Right cardiac atrium (tissue), 5 donors: ENCODE measurements at places on chromosomes 5 and 9.

DNA sequence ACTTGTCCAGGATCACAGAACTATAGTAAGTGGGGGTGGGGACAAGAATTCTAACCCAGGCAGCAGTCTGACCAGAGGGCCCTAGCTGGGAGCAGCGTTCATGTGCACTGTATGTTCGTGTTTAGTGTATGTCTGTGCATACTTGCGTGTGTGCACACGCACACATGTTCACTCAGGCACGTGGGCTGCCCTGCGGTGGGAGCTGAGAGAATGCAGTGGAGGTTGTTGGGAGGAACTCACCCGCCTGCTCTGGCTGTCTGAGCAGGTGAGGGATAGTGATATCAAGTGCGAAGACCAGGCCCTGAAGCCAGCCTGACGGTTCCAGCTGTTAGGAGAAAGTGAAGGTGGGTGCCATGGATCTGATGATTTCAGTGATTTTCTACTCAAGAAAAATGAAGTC, 942 bp downstream of the DCANP1 start:
- peak; percentile 12 for DNase-seq

GRCh38 chr5:78691084-78691960, 42.8 kb upstream of the LHFPL2 start:
- DNase-seq = no peak

DNA sequence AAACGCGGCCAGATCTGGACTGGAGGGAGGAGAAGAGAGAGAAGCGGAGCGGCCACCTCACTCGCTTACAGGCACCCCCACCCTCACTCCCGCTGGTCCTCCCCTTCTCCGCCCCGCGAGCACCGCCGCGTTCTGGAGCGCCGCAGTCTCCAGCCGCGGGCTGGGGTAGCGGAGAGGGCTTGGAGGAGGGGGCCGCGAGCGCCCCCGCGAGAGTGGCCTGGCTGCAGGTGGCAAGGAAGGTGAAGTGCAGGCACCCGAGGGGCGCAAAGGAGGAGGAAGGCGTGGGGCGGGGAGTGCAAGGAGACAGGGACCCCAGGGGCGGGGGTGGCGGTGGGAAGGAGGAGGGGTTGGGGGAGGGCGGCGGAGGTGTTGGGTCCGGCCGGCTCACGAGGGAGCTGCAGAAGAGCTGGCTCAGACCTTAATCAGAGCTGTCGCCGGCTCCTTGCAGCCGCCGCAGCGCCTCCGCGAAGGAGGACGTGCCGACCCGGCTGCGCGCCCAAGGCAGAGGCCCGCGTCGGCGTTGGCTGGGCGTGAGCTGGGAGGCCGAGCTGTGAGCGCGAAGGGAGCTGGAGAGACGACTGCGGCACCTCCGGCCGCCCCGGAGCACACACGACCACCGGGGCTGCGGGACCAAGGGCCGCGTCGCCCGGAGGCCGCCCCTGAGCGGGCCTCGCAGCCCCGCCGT, at the start of gene DMRT3:
TSS of gene DMRT3 (plus strand) at position 398 of the 685 bp plus-strand sequence. CDS start 347 bp downstream, outside the sequence.
- no peak for DNase-seq

DNA sequence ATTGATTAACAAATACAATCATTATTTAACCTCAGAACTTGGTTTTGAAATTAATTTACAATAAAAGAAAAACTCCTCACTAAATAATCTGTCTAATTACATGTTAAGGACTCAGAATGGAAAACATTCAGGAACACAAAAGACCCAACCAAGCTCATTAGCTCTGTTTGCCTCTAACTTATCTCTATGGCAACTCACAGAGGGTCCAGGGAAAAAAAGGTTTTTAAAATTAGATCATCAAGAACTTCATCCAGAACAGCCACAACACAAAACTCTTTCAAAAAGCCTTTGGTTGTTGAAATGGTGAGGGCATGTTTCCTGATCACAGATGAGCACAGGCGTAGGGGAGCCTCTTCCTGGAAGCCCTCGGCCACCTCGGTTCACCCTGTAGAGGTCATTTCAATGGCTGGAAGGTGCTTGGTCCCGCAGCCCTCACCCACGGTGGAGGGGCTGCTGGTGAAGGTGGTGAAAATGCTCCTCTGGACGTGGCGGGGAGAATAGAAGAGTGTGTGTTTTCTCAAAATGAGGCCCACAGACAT, 17.2 kb upstream of the TCF7 start:
- DNase-seq = no peak

DNA sequence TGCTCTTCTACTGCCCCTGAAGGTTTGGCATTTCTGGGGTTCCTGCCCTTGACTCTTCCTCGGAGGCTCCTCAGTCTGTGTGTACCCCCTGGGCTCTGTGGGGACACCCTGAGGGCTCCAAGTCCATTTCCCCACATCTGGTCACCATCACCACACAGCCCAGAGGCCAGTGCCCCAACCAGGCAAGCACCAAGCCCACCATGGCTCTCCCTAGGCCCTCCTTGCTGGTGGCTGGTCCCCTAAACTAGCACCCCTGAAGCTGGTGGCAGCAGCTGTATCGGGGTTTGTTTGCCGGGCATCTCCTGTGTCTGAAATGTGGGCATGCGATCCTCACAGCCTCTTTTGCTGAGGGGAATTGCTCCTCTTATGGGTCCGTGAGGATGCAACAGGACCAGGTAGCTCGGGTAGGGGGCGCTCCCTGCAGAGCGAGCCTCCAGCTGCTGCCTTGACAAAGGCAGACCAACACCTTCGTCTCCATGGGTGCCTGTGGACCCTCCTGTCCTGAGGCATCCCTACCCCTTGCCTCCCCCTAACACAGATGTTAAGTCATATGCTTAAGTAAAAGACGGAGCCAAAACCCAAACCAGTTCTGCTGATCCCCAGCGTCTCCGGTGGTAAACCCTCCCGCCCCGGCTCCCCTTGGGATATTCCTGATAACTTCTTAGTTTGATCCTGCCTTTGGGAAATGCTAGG, 138.9 kb upstream of the IRX4 start:
- no peak for DNase-seq

DNA sequence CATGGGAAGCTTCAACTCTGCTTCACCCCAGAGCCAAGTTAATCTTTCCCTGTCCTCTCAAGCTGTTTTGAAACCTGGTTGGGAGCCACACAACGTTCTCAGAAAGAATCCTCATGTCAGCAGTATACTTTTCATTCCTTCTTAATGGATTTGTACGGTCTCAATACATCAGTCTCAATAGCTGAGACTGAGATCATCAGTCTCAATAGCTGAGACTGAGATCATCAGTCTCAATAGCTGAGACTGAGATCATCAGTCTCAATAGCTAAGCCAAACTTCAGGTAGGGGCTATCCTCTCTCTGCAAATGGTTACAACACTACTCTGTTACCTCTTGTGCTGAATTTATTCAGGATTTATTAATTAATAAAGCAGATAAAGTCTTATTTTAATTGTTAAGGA, 1317.4 kb upstream of the CDH9 start:
- DNase-seq = no peak

DNA sequence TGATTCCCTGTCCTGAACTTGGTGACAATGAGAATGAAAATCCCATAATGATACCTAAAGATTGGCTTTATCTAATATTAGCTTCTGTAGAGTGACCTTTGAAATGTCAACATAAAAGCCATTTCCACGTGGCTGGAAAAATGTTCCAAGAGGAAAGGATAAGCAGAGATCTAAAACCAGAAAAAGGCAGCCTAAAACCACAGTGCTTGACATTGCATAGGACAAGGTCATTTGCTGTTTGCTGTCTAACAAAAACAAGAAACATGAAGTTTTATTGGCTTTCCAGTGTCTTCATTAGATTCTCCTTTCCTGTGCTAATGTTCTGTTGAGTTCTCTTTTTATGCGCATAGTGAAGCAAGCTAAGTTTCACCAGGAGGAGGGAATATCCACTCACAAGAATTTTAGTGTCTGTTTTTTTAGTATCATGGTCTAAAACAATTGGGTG, 44.6 kb downstream of the CPEB4 start:
- DNase-seq = no peak

GRCh38 chr5:56264417-56265025, 31.4 kb upstream of the ANKRD55 start:
- no peak for DNase-seq

GRCh38 chr5:126651013-126651577, 50.3 kb downstream of the PHAX start:
- DNase-seq = no peak

DNA sequence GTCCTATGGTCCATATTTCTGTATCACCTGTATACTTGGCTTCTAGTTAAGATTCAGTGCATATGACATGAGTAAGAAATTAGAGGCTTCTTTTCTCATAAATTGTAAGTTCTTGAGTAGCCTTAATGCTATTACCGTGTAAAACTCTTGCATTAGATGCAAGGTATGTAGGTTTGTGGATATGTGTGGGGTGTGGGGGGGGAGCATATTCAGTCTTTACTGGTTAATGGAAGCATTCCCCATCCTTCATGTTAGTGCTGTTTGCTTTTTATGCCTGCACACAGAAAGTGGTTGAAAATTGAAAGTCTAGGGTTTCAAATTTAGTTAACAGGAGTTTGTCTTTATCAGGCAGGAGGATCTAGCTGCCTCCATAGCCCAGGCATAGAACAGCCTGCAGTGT, 16.1 kb downstream of the RAI14 start:
- no peak for DNase-seq

DNA sequence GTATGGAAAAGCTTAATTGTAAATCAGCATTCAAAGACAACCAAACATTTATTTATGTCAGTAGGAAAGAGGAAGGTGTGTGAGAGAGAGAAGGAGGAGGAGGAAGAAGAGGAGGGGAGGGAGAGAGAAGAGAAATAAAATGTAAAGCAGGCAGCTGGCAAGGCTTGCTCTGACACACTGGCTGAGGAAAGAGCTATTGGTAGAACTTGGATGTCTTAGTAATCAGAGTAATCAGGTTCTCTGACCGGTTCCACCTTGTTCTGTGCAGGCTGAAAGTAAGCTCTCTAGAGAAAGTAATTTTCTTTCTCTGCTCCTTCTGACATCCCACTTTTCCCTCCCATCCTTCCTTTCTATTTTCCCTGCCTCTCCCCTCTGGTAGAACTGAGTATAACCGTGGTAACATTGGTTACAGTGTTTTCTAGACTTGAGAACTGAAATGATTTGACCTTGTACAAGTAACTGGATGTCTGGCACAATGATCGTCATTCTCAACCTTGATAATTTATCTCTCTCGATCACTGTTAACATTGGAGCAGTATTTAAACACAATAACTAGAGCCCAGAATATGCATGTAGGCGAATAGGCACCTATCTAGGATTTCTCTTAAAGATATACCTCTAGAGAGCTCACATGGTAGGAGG, 33.3 kb downstream of the TLE4 start:
- DNase-seq = no peak

DNA sequence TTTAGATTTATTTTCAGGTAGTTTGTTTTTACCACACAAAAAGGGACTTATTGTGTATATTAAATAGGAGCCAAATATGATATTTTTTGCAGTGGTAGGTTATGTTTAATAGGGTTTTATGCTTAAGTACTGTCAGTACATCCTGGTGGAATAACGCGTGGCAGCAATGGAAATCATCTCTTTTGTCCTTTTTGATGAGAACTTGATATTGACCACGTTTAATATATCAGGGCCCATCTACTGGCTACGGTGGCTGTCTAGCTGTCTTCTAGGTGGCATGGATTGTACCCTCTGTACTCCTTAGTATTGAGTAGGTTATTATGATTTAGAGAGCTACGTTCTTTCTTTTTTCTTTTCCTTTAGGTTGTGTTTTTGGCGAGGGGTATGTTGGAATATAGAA, 2.6 kb downstream of the BASP1 start:
- no peak for DNase-seq

DNA sequence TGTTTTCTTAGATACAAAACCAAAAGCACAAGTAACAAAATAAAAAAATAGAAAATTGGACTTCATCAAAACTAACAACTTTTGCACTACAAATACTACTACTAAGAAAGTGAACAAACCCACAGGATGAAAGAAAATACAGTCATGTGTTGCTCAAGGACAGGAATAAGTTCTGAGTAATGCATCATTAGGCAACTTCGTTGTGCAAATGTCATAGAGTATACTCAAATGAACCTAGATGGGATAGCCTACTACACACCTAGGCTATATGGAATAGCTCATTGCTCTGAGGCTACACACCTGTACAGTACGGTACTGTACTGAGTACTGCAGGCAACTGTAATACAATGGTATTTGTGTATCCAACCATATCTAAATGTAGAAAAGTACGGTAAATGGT, 88.3 kb downstream of the RAPGEF1 start:
- no peak for DNase-seq

GRCh38 chr5:132065351-132065937, 5.0 kb downstream of the IL3 start:
- peak; percentile 35 for DNase-seq

DNA sequence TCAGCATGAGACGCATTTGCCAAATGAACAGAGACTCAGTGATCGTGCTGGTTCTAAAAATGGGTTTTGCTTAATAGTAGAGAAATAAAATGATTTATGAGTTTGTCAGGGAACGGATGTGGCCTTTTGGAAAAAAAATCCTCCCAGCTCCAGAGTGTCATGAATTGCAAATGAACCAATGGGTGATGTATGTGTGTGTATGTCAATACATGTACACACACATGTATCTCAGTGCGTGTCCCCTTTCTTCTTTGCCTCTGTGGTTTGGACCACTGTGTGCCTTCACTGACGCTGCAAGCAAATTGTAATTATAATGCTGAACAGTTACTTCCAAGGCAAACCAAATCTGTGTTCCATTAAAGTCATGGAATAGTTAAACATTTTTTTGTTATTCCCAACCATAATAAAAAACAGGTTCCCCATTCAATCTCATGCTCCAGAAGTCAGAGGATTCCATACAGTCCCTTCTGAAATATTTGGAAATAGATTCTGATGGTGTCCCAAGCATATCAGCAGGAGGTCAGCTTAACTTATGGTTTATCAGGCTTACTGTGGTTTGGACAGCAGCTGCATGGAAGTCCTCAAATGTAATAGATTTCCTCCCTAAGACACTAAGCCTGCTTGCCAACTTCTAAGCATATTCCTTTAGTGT, 630.5 kb downstream of the ACTL7B start:
- DNase-seq = no peak

DNA sequence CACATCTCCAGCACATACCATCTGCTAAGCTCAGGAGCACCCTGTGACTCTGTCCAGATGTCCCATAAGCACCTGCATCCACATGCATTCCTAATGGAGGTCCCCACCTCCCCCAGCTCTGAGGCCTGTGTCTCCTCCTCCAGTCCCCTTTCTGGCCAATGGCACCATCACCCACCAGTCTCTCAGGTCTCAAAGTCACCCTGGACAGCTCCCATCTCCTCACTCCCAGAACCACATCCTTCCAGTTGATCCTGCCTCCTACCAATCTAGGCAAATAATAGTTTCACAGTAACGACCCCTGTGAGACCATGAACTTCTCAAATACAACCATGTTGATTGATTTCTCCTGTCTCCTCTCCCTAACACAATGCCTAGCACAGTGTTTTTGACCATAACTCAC, 40.1 kb downstream of the GGTA1 start:
- no peak for DNase-seq

GRCh38 chr9:18516965-18517364, 43.0 kb downstream of the ADAMTSL1 start:
- no peak for DNase-seq

DNA sequence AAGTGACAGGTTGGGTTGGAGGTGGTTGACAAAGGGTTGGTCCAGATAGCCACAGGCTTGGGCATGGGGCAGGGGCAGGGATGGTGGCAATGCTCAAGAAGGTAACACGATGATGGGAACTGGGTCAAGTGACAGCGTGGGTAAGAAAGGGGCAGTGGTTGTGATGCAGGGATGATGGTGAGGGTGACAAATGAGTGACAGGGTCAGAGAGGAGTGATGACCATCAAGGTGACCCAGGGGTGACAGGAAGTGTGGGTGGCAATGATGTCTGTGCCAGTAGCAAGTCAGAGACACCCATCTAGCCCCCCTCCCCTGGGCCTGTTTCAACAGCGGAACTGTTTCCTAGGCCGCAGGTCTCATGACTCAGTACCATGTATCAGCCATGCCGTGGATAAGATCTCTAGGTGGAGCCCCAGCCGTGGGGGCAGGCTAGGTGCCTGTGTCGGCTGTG, 20.5 kb downstream of the AQP3 start:
- DNase-seq = no peak
